NCI-H1092 (cell line): ENCODE measurements at places on chromosomes 6 and 20.

- DNase-seq = no peak
Measured at GRCh38 chr6:31351401-31352309, 5.3 kb downstream of the HLA-B start.

GRCh38 chr6:134240665-134241431 lies 77.1 kb downstream of the SGK1 start:
- DNase-seq = no peak

- DNase-seq = peak; percentile 94
Measured at GRCh38 chr6:156557251-156557910, 219.8 kb upstream of the ARID1B start.

DNA sequence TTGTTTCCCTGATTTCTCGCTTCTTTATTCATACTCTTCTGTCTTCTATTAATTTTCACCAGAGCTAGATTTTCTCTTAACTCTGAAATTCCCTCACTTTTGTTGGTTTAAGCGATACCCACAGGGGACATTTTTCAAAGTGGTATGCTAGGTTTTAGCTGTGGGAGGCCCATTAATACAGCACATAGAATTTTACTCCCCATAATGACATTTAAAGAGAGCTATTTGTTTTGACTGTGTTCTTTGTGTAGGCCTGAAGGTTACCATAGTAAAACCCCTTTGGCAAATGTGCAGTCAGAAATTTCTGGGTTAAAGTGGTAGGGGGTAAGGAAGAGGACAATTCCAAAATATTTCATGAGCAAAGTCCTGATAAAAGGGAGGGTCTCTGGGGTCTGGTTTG lies 721.1 kb upstream of the CITED2 start:
- no peak for DNase-seq

DNA sequence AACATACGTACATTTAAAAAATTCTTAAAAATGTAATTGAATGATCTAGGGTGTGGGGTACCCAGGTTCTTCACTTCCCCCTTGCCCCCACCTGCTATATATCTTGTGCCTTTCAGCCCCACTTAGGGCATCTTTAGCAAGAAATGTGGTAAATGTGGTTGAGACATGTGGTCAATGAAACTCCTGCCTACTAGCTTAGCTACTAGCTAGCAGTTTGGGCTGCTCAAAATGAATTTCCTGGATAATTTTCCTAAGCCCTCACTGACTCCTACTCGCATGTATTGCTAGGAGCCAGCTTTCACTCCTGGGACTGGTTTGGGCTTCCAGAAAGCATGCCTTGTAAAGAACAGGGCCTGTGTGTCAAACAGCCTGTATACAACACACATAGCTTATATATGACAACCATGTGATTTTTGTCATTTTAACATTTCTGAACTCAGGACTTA lies 257.3 kb downstream of the ATXN1 start:
- DNase-seq = no peak
